ENCODE measurements at places on chromosomes 16 and 17.

DNA sequence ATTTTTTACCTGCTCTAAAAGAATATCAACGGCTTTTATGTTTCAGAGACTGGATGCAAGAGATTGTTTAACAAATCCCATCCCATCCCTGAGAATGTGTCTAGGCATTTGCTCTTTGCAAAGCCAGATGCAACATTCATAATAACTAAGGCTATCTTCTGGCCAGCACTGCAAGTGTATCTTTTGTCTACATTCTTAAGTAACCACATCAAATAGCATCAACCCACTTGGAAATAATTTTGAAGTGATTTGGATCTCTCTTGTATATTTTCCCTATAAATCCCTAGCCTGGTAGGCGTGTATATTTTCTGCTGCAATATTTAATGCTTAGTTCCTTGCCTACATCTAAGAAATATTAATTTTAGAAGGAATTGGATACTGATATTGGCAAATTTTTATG lies 64.3 kb downstream of the PIGL start:
- no peak for DNase-seq

GRCh38 chr17:73281928-73282327 lies 20.2 kb upstream of the CPSF4L start:
- DNase-seq = no peak

- DNase-seq = no peak
Observed at GRCh38 chr16:80989801-80990200, 16.9 kb downstream of the CMC2 start.

DNA sequence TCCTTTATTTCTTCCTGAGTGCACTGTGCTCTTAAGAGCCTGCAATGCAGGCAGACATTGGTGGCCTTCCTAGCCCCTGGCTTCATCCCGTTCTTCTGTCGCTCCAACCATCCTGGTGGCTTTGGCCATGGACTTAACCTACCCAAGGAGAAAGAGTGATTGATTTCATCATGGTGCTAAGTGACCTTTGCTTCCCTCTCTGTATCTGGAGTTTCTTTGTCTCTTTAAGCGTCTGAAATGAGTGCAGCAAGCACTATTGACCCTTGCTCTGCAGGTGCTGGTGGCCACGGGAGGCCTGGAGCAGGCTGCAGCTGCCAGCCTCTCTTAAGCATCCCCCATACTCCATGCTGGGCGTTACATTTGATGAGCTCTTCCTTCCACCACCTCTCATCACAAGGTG lies 60.5 kb downstream of the RAP1GAP2 start:
- DNase-seq = no peak

GRCh38 chr16:15542734-15543347 lies 100.1 kb downstream of the MARF1 start:
- DNase-seq = no peak

GRCh38 chr16:51055434-51055833 lies 95.6 kb downstream of the SALL1 start:
- no peak for DNase-seq

- DNase-seq = no peak
Observed at GRCh38 chr16:11232852-11233726, 22.9 kb downstream of the SOCS1 start.
